ENCODE measurements at places on chromosomes 7 and 10.
A peak's percentile ranks its signal among the peaks of the same experiment; 100 is the strongest.

GRCh38 chr10:34759161-34759836 is 55.8 kb downstream of the PARD3 start:
- no peak for DNase-seq
- H3K4me3 ChIP-seq, result no peak overlapping the region
- no peaks in the 10 kb centered on the region for H3K27me3 ChIP-seq
- no peak overlapping the region for H3K27ac ChIP-seq

- H3K4me3 ChIP-seq, result no peak overlapping the region
- H3K4me1 ChIP-seq, result peaks cover 8% of the 10 kb centered on the region
- DNase-seq, result no peak
- H3K27me3 ChIP-seq, result no peaks in the 10 kb centered on the region
- H3K27ac ChIP-seq, result no peak overlapping the region
These were observed 4.6 kb downstream of the C7orf25 start for GRCh38 chr7:42907316-42907715.

DNA sequence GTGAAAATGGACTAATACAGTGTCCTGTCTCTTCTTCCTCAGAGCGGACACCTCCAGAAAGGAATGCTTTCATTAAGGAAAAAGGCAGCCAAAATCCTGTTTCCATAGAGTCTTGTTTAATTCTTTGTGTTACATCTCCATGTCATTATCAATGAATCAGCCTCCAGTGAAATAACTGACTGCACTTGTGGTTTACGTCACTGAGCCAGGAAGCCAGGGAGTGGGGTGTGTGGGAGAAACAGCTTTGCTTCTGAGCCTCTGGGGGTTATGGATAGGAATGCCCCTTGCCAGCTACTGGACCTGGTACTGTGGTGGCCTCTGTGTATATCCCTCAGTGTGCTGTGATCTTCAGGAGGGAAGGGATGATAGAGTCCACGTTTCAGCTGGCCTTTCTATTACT is 416.8 kb downstream of the GALNT17 start:
- no peaks in the 10 kb centered on the region for H3K4me1 ChIP-seq
- peaks cover 23% of the 10 kb centered on the region for H3K36me3 ChIP-seq
- no peaks in the 10 kb centered on the region for H3K27me3 ChIP-seq
- H3K4me3 ChIP-seq, result no peak overlapping the region
- no peak for DNase-seq
- no peak overlapping the region for H3K27ac ChIP-seq

DNA sequence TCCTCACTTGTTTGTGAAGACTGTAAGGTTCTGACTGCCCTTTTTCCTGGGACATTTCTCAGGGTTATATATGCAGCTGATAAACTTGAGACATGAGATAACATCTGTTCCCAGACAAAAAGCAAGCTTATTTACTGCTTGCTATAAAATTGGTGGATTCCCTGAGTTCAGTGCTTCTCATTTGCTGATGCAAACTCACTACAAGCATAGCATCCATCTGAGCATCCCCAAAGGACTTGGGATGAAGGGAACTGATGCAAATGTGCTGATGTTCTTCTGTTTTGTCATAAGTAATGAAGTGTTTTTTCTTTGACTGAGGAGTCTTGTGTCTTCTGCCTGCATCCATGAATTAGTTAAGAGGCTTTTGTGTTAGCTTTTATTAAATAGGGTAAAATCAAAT is 183.2 kb downstream of the ADK start:
- DNase-seq, result no peak
- H3K36me3 ChIP-seq, result peaks cover 13% of the 10 kb centered on the region
- H3K4me3 ChIP-seq, result no peak overlapping the region
- H3K4me1 ChIP-seq, result no peaks in the 10 kb centered on the region
- no peak overlapping the region for H3K27ac ChIP-seq
- no peaks in the 10 kb centered on the region for H3K27me3 ChIP-seq

GRCh38 chr7:80699721-80700256 is 61.3 kb downstream of the CD36 start:
- H3K4me1 ChIP-seq, result no peaks in the 10 kb centered on the region
- H3K4me3 ChIP-seq, result no peak overlapping the region
- no peak overlapping the region for H3K27ac ChIP-seq
- H3K36me3 ChIP-seq, result 0 out of 2 replicates have a peak, but pooled peaks cover 3% of the 10 kb centered on the region
- no peaks in the 10 kb centered on the region for H3K27me3 ChIP-seq
- DNase-seq, result no peak

GRCh38 chr7:16559497-16560179 is 33.0 kb downstream of the LRRC72 start:
- H3K4me1 ChIP-seq, result no peaks in the 10 kb centered on the region
- H3K27ac ChIP-seq, result no peak overlapping the region

DNA sequence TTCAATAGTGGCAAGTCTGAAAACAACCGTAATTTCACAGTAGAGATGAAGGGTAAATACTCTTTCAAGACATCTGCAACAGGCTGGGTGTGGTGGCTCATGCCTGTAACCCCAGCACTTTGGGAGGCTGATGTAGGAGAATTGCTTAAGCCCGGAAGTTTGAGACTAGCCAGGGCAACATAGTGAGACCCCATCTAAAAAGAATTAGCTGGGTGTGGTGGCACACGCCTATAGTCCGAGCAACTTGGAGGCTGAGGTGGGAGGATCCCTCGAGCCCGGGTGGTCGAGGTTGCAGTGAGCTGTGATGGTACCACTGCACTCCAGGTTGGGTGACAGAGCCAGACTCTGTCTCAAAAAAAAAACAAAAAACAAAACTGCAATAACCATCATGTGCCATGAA is 71.8 kb downstream of the PFKFB3 start:
- no peak for DNase-seq
- H3K27ac ChIP-seq, result no peak overlapping the region
- no peaks in the 10 kb centered on the region for H3K36me3 ChIP-seq
- H3K27me3 ChIP-seq, result no peaks in the 10 kb centered on the region

- DNase-seq, result peak; percentile 70
- no peak overlapping the region for H3K4me3 ChIP-seq
- no peaks in the 10 kb centered on the region for H3K36me3 ChIP-seq
These were observed 101.8 kb upstream of the WAC start for GRCh38 chr10:28431139-28431538.

DNA sequence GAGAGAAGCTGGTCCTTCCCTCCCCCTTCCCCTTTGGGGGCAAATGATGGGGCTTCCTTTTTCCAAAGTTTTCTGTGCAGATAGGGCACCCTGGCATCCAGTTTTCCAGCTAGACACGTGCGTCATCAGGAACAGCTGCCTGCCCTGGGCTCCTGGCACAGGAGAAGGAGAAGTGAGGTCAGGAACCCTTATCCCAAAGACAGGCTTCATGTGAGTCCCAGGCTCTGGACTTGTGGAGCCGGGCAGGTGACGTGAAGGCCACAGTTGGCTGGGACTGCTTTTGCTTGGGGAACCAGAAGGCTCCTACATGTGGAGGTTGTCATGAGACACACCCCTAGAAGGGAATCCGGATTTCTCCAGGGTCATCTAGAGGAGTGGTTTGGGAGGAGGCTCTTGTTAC is 66.5 kb downstream of the RBM20 start:
- H3K4me3 ChIP-seq, result no peak overlapping the region
- H3K36me3 ChIP-seq, result no peaks in the 10 kb centered on the region
- H3K27me3 ChIP-seq, result no peaks in the 10 kb centered on the region
- no peak overlapping the region for H3K27ac ChIP-seq
- peaks cover 8% of the 10 kb centered on the region for H3K4me1 ChIP-seq
- DNase-seq, result no peak

DNA sequence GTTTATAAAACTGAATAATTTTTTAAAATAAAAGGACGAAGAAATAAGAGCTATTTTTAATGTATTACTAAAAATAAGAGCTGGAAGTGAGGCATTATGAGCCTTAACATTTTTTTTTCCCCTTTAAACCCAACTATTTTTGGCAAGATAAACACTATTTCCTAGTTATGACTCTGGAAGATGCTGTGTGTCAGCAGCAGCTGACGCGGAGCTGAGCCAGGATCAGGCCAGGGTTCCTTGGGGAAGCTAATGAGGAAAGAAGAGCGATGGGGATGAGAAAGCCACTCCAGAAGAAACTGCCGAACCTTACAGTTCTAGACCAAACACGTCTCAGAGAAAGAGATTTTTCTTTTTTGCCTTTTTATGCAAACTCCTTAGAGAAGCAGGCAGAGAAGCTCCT is 85.9 kb downstream of the USP6NL start:
- DNase-seq, result no peak
- H3K27ac ChIP-seq, result no peak overlapping the region
- H3K4me1 ChIP-seq, result peaks cover 3% of the 10 kb centered on the region
- H3K4me3 ChIP-seq, result no peak overlapping the region
- H3K27me3 ChIP-seq, result no peaks in the 10 kb centered on the region

DNA sequence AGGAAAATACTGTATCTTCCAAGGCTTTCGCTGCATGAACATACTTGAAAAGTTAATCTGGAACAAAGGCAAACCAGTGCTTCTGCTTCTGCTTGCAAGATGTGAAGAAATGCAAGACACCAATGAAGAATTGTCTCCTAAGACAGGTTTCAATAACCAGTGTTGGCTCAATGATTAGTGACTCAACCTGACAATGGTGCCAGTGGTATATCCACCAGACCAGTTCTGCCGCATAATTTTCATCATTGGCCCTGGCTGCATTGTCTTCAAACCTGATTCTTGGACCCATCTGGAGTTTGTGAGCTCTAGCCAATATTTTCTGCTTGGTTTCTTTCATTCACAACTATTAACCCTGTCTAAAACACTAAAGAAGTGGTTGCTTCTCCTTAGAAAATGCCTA is 13.6 kb upstream of the STAMBPL1 start:
- H3K4me1 ChIP-seq, result no peaks in the 10 kb centered on the region
- no peak overlapping the region for H3K4me3 ChIP-seq
- no peak overlapping the region for H3K27ac ChIP-seq
- H3K27me3 ChIP-seq, result no peaks in the 10 kb centered on the region

GRCh38 chr10:103197174-103197573 is 4.1 kb upstream of the NT5C2 start:
- no peak for DNase-seq
- H3K27me3 ChIP-seq, result no peaks in the 10 kb centered on the region
- H3K27ac ChIP-seq, result no peak overlapping the region
- H3K4me1 ChIP-seq, result peaks cover 6% of the 10 kb centered on the region
- H3K4me3 ChIP-seq, result no peak overlapping the region
- H3K36me3 ChIP-seq, result no peaks in the 10 kb centered on the region

GRCh38 chr10:84531396-84531795 is 203.0 kb downstream of the CCSER2 start:
- H3K36me3 ChIP-seq, result peaks cover 5% of the 10 kb centered on the region
- no peak overlapping the region for H3K4me3 ChIP-seq
- no peak overlapping the region for H3K27ac ChIP-seq
- peaks cover 2% of the 10 kb centered on the region for H3K4me1 ChIP-seq
- no peak for DNase-seq
- no peaks in the 10 kb centered on the region for H3K27me3 ChIP-seq

GRCh38 chr7:149196705-149197171 is 1.4 kb downstream of the ZNF282 start:
- no peak overlapping the region for H3K27ac ChIP-seq
- H3K36me3 ChIP-seq, result peaks cover 47% of the 10 kb centered on the region
- H3K4me1 ChIP-seq, result no peaks in the 10 kb centered on the region
- peak overlapping the region; percentile 89 for H3K4me3 ChIP-seq
- DNase-seq, result no peak
- H3K27me3 ChIP-seq, result no peaks in the 10 kb centered on the region

GRCh38 chr10:49170632-49171325 is 17.4 kb downstream of the TMEM273 start:
- no peak overlapping the region for H3K27ac ChIP-seq
- no peaks in the 10 kb centered on the region for H3K4me1 ChIP-seq
- H3K27me3 ChIP-seq, result no peaks in the 10 kb centered on the region
- no peak for DNase-seq
- no peaks in the 10 kb centered on the region for H3K36me3 ChIP-seq

DNA sequence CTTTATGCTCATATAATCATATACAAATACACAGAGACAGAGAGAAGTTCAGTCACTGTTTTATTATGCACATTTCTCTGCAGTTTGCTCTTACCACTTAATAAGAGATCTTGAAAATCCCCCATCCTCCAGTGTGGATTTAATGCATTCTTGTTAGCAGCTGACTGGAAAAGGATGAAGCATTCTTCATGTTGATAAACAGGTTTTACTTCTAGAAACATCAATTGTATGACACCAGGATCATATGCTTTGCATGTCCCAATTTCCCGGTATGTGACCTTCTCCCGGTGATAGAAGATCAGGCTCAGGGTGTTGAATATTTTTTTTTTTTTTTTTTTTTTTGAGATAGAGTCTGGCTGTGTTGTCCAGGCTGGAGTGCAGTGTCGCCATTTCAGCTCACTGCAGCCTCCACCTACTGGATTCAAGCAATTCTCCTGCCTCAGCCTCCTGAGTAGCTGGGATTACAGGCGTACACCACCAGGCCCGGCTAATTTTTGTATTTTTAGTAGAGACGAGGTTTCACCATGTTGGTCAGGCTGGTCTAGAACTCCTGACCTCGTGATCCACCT is 6.2 kb upstream of the CREB3L2 start:
- H3K27me3 ChIP-seq, result no peaks in the 10 kb centered on the region
- no peaks in the 10 kb centered on the region for H3K36me3 ChIP-seq
- H3K4me1 ChIP-seq, result no peaks in the 10 kb centered on the region

DNA sequence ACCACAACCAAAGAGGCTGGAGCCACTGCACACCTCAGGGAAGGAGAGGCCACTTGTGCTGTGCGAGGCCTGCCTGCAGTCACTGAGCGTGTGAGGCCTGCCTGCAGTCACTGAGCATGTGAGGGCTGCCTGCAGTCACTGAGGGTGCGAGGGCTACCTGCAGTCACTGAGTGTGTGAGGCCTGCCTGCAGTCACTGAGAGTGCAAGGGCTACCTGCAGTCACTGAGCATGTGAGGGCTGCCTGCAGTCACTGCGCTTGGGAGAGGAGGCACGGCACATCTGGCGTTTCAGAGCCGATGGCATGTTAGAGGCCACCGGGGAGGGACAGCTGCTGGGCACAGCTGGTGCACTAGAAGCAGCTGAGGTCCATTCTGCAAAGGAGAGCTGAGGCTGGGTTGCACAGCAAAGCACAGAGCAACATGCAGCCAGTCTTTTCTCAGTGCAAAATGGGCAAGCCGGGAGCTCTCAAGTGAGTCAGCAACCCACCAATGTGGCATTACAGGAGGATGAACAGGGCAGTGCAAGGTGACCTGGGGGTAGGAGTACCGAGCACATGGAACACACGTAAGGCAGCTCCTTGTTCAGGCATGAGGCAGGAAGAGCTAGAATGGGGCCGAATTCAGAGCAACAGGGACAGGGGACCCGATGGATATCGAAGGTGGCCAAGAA is 540.1 kb downstream of the PTPRN2 start:
- H3K4me1 ChIP-seq, result no peaks in the 10 kb centered on the region
- no peaks in the 10 kb centered on the region for H3K36me3 ChIP-seq
- no peaks in the 10 kb centered on the region for H3K27me3 ChIP-seq
- no peak overlapping the region for H3K4me3 ChIP-seq
- no peak overlapping the region for H3K27ac ChIP-seq
- DNase-seq, result no peak

- no peak for DNase-seq
- no peak overlapping the region for H3K27ac ChIP-seq
- no peak overlapping the region for H3K4me3 ChIP-seq
These were observed 10.4 kb upstream of the RET start for GRCh38 chr10:43066481-43066880.

Measured in H9 (cell line).